Breast epithelium (tissue), 4 donors: ENCODE measurements at places on chromosomes 6 and 20. TPM values are rescaled to one million over a fixed set of nuclear protein-coding genes. Genes with fewer than 3 reads are reported as not detected.
A peak's percentile ranks its signal among the peaks of the same experiment; 100 is the strongest.

The COL21A1 gene
- total RNA-seq = 2.9 TPM

The ESR1 gene
- total RNA-seq = 2.2 TPM

The GATA5 gene
- not detected for total RNA-seq

The KCNK5 gene
- total RNA-seq = 4.3 TPM

The PRL gene
- 0.29 TPM for total RNA-seq

The CYP39A1 gene
- 6.9 TPM for total RNA-seq

The LAMA2 gene
- total RNA-seq = 118 TPM

The SLC2A4RG gene
- 58.9 TPM for total RNA-seq

GRCh38 chr6:170294298-170294730 is 3.4 kb upstream of the DLL1 start:
- H3K36me3 ChIP-seq = no peaks in the 10 kb centered on the region
- no peak for DNase-seq
- peaks cover 30% of the 10 kb centered on the region for H3K27me3 ChIP-seq

DNA sequence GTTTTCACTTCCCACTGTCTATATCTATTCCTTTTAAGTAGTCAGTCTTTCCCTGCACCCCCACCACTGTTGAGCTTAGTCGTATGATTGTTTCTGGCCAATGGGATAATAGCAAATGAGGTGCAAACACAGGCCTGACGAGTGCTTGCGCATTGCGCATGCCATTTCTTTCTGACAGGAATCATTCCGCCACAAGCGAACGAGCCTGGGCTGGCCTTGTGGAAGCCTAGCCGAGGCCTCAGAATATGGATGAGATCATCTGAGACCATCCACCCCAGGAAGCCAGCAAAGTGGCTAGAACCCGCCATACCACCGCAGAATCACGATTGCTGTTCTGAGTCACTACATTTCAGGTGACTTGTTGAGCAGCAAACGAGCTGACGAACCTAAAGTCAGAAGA is 52.2 kb upstream of the PRL start:
- H3K27me3 ChIP-seq = no peaks in the 10 kb centered on the region
- DNase-seq = no peak
- no peak overlapping the region for H3K27ac ChIP-seq
- H3K4me3 ChIP-seq = no peak overlapping the region

DNA sequence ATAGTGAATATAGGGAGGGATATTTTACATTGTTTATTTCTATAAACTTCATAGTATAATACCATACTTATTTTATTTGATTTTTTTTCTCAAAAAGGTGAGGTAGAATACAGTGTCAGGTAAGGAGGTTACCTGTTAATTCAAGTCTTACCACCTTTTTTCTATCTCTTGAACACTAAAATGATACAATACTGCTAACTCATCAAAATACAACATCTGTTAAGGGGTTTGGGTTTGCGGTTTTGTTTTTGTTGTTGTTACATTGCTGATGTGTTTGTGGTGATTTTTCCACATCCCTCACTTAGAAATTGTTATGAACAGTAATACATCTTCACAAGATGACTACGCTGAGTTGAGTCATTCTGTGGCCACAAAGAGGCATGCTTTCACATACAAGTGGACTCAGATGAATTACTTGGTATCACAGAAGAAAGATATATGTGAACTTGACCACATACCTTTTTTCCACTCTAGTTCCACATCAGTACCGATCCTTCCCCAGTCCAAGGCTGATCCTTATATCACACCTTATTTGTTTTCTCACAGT is 139.4 kb upstream of the ID4 start:
- H3K27me3 ChIP-seq = no peaks in the 10 kb centered on the region
- H3K36me3 ChIP-seq = peaks cover 4% of the 10 kb centered on the region
- H3K4me3 ChIP-seq = no peak overlapping the region
- no peak overlapping the region for H3K27ac ChIP-seq
- no peaks in the 10 kb centered on the region for H3K4me1 ChIP-seq

GRCh38 chr6:131226459-131227157 is 91.3 kb downstream of the AKAP7 start:
- no peak for DNase-seq
- H3K4me3 ChIP-seq = no peak overlapping the region
- H3K36me3 ChIP-seq = no peaks in the 10 kb centered on the region
- no peak overlapping the region for H3K27ac ChIP-seq
- H3K27me3 ChIP-seq = no peaks in the 10 kb centered on the region

DNA sequence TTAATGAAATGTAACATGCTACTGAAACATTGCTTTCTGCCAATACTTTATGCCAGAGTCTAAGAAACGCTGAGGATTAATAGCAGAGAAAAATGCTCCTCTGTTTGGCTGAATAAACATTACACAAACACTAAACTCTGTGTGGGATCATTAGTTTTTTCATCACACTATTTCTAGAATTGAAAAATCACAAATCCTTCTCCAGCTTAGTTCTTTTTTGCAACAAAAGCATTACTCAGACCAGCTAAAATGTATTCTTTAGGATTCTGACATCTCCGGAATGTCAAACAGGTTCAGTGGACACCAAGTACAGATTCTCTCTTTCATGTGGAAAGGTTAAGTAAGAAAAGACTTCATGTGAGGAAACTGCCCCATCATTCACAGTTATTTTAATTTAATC is 226.9 kb downstream of the SIM1 start:
- no peak for DNase-seq
- no peaks in the 10 kb centered on the region for H3K36me3 ChIP-seq
- H3K4me3 ChIP-seq = no peak overlapping the region
- H3K27me3 ChIP-seq = no peaks in the 10 kb centered on the region

- H3K4me1 ChIP-seq = no peaks in the 10 kb centered on the region
- H3K27ac ChIP-seq = no peak overlapping the region
- H3K4me3 ChIP-seq = no peak overlapping the region
- no peaks in the 10 kb centered on the region for H3K36me3 ChIP-seq
- H3K27me3 ChIP-seq = no peaks in the 10 kb centered on the region
These were observed 206.0 kb upstream of the MARCKS start for GRCh38 chr6:113651120-113651519.

- H3K36me3 ChIP-seq = no peaks in the 10 kb centered on the region
- DNase-seq = no peak
- H3K27ac ChIP-seq = no peak overlapping the region
- no peaks in the 10 kb centered on the region for H3K27me3 ChIP-seq
These were observed 68.6 kb upstream of the PRSS16 start for GRCh38 chr6:27178860-27179259.

GRCh38 chr20:60976913-60977312 is 275.1 kb upstream of the CDH4 start:
- H3K27me3 ChIP-seq = no peaks in the 10 kb centered on the region
- H3K27ac ChIP-seq = no peak overlapping the region
- H3K4me3 ChIP-seq = no peak overlapping the region

- H3K4me1 ChIP-seq = peaks cover 6% of the 10 kb centered on the region
- H3K27me3 ChIP-seq = no peaks in the 10 kb centered on the region
- no peaks in the 10 kb centered on the region for H3K36me3 ChIP-seq
- DNase-seq = no peak
- H3K27ac ChIP-seq = peak overlapping the region; percentile 81
These were observed 3.4 kb upstream of the TMEM14C start for GRCh38 chr6:10719296-10719963.

DNA sequence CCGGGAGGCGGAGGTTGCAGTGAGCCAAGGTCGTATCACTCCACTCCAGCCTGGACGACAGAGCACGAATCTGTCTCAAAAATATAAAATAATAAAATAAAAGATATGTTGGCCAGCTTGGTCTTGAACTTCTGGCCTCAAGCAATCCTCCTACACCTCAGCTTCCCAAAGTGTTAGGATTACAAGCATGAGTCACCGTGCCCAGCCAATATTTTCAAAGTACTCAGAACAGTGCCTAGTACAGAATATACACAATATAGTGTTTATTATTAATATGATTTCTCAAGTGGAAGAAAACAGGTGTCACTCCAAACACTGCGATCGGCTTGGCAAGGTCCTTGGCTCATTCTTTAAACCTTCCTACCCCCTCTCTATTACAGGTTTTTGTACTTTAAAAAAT is 3.1 kb downstream of the FAM210B start:
- no peak overlapping the region for H3K4me3 ChIP-seq
- no peaks in the 10 kb centered on the region for H3K36me3 ChIP-seq
- peak overlapping the region; percentile 89 for H3K27ac ChIP-seq
- no peaks in the 10 kb centered on the region for H3K27me3 ChIP-seq

DNA sequence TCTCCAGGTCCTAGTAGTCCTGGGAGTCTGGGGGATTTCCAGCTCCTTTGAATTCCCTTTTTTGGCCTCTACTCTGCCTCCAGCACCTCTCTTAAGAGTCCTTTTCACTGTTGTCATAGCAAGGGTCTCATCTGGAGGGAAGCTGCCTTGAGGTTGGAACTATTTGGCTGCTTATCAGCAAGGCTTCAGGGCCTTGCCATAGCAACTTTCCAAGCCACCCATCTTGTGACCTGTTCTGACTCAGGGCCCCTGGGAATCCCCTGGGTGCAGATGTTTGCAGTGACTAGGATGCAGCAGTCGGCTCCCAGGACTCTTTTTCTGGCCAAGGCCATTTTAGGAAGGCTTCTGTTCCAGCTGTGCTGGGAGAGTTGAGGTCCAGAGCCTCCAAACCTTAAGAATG is 12.4 kb downstream of the PKIG start:
- H3K4me1 ChIP-seq = no peaks in the 10 kb centered on the region
- peak overlapping the region; percentile 30 for H3K27ac ChIP-seq
- no peak overlapping the region for H3K4me3 ChIP-seq
- H3K36me3 ChIP-seq = no peaks in the 10 kb centered on the region

DNA sequence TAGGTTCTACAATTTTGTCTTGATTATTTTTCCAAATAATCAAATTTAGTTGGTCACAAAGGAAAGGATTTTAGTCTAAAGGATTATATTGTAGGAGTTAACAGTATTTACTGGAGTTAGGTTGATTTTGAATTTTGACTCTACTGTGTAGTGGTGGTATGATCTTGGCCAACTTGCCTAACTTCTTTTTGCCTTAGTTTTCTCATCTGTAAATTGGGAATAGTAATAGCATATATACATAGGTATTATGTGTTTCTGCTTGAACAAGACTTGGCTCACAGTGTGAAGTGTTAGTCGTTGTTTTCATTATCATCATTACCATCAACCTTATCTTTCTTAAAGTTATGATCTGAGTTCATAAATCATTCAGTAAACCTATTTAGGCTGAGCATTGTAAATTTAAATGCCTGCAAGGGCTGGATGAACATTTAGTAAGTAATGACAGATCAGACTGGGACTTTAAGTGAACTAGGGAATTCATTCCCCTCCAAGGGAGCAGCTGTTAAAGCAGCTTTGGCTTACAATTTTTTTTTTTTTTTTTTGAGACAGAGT is 11.2 kb downstream of the ITCH start:
- H3K36me3 ChIP-seq = peaks cover 5% of the 10 kb centered on the region
- no peaks in the 10 kb centered on the region for H3K4me1 ChIP-seq
- DNase-seq = no peak
- no peak overlapping the region for H3K27ac ChIP-seq
- H3K4me3 ChIP-seq = no peak overlapping the region
- H3K27me3 ChIP-seq = no peaks in the 10 kb centered on the region

DNA sequence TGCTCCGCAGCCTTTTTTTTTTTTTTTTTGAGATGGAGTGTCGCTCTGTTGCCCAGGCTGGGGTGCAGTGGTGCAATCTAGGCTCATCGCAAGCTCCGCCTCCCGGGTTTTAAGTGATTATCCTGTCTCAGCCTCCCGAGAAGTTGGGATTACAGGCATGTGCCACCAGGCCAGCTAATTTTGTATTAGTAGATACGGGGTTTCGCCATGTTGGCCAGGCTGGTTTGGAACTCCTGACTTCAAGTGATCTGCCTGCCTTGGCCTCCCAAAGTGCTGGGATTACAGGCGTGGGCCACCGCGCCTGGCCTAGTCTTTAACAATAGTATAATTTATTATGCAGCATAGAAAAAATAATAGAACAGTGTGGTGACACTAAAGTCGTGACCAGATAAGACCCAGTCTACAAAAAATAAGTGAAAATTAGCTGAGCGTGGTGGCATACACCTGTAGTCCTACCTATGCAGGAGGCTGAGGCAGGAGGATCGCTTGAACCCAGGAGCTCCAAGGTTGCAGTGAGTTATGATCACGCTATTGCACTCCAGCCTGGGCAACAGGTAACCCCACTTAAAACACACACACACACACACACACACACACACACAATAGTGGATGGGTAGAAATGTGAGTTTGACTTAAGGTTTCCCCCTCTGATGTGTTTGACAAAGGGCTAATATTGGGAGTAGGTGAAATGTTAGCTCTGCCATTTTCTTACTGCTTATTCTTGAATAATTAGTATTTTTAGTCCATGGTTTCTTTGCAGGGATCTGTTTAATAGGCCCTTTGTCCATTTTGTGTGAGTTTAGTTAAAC is 6.5 kb downstream of the PIM1 start:
- no peaks in the 10 kb centered on the region for H3K4me1 ChIP-seq
- H3K36me3 ChIP-seq = no peaks in the 10 kb centered on the region
- H3K27me3 ChIP-seq = no peaks in the 10 kb centered on the region
